ENCODE measurements at places on chromosomes 1 and 21.

GRCh38 chr1:52182874-52183400, 41.0 kb downstream of the ZFYVE9 start:
- DNase-seq: no peak

- no peak for DNase-seq
Observed at GRCh38 chr1:24349891-24350290, 30.7 kb downstream of the GRHL3 start.

GRCh38 chr1:63343922-63344321, 21.6 kb downstream of the FOXD3 start:
- no peak for DNase-seq

DNA sequence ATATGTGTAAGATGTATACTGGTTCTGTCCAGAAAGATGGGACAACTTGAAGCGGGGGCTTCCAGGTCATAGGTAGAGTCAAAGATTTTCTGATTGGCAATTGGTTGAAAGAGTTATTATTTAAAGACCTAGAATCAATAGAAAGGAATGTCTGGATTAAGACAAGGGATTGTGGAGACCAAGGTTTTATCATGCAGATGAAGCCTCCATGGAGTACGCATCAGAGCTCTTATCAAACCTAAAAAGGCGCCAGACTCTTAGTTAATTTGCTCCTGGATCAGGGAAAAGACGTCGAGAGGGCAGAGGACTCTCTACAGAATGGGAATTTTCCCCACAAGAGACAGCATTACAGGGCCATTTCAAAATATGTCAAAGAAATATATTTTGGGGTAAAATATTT, 23.7 kb upstream of the ETV3 start:
- no peak for DNase-seq

GRCh38 chr1:235888119-235888643, 21.5 kb upstream of the LYST start:
- peak; percentile 55 for DNase-seq

GRCh38 chr21:28308516-28308915, 684.2 kb downstream of the LTN1 start:
- no peak for DNase-seq

GRCh38 chr1:227422581-227422980, 104.3 kb upstream of the CDC42BPA start:
- DNase-seq: no peak

- DNase-seq: no peak
Observed at GRCh38 chr1:102891868-102892625, 216.3 kb downstream of the COL11A1 start.

- no peak for DNase-seq
Observed at GRCh38 chr1:106571109-106571508, 485.4 kb upstream of the PRMT6 start.

GRCh38 chr1:218809625-218810024, 364.1 kb upstream of the LYPLAL1 start:
- no peak for DNase-seq

DNA sequence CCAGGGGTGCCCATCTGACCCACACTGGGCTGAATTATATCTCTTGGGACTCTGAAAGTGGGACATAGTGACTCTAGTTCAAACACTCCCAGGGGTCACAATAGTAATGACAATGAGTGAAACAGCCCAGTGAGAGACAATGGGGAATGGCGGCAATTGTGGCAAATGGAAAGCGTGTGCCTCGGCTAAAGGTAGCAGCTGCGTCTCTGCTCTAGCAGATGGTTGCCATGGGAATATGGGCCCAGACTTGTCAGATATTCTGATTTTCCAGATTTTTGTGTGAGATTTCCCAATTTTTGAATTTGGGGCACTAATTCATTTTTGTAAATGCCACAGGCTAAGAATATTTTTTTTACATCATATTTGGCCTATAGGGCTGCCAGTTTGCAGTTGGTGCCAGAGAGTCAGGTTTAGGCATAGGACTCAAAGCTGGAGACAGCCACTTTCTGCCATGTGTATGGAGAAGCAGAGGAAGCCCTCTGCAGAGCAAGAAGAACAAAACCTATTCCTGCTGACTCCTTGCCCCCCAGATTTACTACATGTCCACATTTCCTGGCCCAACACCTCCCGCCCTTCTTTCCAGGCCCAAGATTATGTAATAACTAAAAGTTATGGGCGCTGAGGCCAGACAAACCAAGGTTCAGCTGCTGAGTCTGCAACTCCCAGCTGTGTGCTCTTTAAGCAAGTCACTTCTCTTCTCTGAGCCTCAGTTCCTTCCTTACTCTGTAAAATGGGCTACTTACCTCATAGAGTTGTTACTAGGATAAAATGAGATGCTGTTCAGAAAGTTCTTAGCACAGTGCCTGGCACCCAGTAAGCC, 21.6 kb upstream of the PTP4A2 start:
- no peak for DNase-seq

DNA sequence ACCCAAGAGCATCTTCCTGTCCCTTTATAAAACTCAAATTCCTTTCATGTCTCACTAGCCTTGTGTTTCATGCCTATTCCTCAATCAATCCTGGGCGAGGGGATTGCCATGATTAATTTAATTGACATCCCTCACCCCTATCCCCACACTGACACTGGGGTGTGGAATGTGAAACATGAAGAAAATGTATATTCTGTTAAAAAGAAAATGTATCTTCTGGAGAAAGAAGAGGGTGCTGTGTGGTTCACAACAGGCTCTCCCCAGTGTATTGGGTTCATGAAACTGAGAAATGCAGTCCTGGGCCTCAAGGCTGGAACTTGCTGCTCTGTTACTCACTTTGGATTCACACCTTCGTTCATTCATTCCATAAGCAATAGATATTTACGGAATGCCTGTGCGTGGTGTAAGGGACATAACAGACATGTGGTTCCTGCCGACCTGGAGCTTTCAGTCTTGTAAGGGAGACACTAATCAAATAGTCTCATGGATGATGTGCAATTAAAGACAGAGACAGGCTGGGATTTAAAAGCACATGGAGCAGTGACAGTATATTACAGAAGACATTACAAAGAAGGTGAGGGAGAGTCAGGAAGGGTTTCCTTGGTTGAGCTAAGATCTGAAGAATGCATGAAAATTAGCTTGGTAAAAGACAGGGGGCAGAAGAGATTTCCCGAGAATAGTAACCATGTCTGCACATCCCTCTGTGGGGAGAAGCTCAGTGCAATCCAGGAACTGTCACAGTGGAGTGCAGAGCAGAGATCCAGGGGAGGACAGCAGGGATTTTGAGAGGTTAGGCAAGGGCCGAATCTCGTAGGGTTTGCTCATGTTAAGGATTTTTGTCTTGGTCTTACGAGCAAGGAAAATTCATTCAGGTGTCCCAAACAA, 32.1 kb downstream of the SERTAD4 start:
- DNase-seq: no peak

GRCh38 chr1:15358565-15359133, 51.0 kb upstream of the EFHD2 start:
- no peak for DNase-seq

- DNase-seq: no peak
Observed at GRCh38 chr1:150973258-150973835, 1.3 kb downstream of the CERS2 start.

DNA sequence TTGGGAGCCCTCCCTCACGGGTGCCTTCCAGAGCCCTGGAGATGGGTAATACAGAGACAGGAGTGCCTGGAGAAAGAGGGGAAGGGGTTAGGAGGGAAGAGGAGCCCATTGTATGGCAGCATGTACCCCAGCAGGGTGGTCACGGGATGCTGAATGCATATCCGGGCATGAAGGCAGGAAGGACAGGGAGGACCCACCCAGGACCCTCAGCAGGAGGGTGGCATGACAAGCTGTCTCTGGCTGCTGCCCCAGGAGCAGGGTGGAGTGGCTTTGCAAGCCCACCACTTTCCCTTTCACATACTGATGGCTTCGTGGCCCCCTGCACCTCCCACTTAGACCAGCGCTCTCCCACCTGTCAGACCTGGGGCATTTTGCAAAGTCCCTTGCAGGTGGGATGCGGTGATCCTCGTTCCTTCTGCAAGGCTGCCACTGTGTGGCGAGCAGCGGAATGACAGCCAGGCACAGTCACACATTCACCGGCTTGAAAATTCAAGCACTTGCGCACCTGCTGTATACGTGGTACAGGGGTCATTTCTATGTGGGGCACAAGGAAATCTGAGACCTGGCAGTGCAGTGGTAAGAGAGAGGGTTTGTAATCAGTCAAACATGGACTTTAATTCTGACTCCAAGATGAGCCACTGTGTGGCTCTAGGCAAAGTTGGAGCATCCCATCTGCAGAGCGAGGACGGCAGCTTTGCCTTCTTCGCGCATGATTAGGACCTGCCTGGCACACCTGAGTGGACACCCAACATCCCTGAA, 53.2 kb upstream of the TMEM51 start:
- peak; percentile 37 for DNase-seq

GRCh38 chr1:5943343-5944124, 48.7 kb downstream of the NPHP4 start:
- no peak for DNase-seq

GRCh38 chr1:168829876-168830275, 100.9 kb upstream of the DPT start:
- DNase-seq: no peak

DNA sequence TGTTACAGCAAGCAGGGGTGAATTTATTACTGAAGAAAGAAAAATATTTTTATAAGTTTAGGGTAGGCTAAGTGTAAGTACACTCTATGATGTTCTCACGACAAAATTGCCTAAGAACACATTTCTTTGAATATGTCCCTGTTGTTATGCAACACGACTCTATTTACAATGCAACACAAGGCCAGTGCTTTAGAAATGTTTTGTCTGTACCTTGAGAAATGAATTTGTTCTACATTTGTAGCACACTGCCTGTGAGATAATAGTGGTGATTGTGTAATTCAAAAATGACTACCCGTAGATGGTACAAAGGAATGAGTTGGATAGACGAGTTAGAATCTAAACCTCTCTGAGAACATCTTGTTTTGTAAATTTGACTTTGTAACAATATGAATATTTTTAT, 63.7 kb upstream of the IGSF5 start:
- no peak for DNase-seq

GRCh38 chr1:231107600-231108326, 54.1 kb upstream of the TRIM67 start:
- DNase-seq: no peak

GRCh38 chr1:25616095-25616986, at the start of gene MAN1C1:
TSS of gene MAN1C1 (plus strand) at chr1:25616791. CDS start at chr1:25617798, 1,007 bp downstream.
- DNase-seq: peak; percentile 80

DNA sequence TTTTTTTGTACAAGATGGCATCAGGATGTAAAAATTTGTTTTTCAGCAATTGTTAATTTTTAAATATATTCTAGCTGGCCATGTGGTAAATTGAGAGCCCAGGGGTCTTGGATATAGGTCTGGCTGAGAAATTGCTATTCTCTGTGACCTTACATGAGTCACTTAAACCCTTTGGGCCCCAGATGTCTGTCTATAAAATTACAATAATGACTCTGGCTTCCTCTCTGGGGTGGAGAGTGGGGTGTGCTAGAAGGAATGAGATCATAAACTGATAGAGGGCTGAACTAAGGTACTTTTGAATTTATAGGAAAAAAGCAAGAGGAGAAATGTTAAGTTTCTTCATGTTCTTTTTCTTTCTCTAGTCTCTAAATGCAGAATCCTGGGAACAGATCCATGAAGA, 12.4 kb upstream of the TCHH start:
- DNase-seq: no peak

DNA sequence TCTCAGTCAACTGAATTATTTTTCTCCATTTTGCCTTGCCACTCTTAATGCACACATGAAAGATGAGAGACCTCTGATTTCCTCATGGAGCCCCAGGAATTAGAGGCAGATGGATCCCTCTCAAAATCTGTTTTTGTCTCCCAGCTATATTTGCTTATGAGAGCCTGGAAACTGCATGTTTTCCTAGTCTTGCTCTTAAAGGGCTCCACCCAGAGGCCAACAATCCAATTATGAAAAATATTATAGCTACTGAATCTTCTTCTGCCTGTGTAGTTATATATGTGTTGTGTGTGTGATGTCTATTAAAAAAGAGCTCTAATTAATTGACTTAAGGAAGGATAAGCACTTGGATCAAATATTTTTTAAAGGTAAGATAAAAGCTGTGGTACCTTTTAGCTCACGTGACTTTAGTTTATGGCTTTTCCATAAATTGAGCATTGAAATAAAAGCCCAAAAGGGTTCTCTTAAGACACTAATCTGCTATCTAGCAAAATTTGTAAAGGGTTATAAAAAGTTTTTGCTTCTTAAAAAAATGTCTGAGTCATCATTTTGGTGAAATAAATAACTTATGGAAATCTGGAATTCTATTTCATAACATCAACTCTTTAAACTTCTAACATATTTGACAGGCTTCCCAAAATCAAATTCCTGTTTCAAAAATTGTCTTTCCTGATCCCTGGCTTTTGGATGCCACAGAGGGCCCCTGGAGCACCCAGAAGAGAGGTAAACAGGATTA, 31.2 kb upstream of the TSPEAR start:
- DNase-seq: no peak

- DNase-seq: no peak
Observed at GRCh38 chr1:152044386-152044785, 7.6 kb upstream of the S100A11 start.

DNA sequence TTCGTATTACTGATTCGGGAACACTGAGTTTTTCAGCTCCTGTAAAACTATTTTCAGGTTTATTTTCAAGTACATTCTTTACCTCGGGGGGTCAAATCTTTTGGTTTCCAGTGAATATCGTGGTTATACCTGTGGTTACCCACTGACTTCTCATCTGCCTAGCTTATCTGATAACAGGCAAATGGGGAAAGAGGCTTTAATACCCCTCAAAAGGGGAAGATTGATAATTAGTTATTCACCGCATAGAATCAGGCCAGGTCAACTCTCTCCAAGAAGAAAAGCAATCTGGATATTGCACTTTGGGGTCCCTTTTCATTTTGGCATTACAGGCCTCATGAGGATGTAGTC, 23.0 kb downstream of the RUNX1 start:
- DNase-seq: no peak

DNA sequence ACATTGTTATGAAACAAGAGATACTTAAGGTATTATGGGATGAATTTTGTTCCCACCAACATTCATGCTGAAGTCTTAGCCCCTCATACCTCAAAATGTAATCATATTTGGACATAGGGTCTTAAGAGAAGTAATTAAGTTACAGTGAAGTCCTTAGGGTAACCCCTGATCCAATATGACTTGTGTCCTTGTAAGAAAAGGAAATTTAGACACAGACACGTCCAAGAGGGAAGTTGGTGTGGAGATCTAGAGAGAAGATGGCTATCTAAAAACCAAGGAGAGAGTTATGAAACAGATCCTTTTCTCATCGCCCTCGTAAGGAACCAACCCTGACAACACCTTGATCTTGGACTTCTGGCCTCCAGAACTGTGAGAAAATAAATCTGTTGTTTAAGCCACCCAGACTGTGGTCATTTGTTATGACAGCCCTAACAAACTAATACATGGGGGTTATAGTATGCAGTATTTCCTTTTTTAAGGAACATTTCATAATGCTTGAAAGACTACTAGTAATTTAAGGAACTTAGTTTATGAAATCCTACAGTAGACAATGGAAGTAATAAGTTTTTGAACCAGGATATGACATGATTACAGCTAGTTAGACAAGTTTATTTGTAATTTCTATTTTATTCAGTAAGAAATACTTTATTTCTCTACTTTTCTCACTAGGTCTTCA, 875.5 kb upstream of the ADGRL2 start:
- no peak for DNase-seq

Data from activated T-helper 2 cell treated with anti-CD3 and anti-CD28 coated beads, Interferon-gamma antibody, Interleukin-2, Interleukin-4, amounts not matched to agents 10 μg/mL and 5 μg/mL and 100 μg/mL, durations not matched to agents 14 hours and 24 hours and 36 hours (primary cell).